ENCODE measurements at places on chromosomes 7 and 10.

GRCh38 chr10:7337431-7338171, 73.2 kb downstream of the SFMBT2 start:
- DNase-seq: no peak

- DNase-seq: no peak
Observed at GRCh38 chr10:116653885-116654284, 33.1 kb downstream of the PNLIPRP2 start.

- peak; percentile 93 for DNase-seq
Observed at GRCh38 chr10:94402204-94402842, at the start of gene TBC1D12. Gene TBC1D12, plus strand, starts transcription at chr10:94402541. Its CDS starts 73 bp downstream, at chr10:94402614.

- no peak for DNase-seq
Observed at GRCh38 chr7:11650500-11650899, 181.5 kb downstream of the THSD7A start.

DNA sequence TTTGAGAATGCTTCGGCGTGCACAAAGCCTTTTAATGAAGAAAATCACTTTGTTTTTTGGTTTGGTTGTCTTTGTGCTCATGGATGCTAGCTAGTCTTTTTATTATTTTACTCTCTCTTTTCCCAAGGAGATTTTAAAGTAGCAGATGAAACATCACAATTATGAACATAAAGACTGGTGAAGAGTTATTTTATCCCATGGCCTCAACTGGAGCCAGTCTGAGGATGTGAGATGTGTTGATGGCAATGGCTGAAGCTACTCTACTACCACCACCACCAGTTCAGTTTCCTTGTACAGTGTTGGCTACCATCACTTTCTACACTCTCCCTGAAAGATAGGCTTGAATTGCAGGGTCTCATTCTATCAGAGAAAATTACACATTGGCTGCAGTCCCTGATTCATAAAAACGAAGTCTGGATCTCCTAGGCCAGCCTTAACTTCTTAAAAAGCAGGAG, 494 bp upstream of the HERC4 start:
- no peak for DNase-seq

- no peak for DNase-seq
Observed at GRCh38 chr7:157000741-157001653, 9.5 kb downstream of the MNX1 start.

DNA sequence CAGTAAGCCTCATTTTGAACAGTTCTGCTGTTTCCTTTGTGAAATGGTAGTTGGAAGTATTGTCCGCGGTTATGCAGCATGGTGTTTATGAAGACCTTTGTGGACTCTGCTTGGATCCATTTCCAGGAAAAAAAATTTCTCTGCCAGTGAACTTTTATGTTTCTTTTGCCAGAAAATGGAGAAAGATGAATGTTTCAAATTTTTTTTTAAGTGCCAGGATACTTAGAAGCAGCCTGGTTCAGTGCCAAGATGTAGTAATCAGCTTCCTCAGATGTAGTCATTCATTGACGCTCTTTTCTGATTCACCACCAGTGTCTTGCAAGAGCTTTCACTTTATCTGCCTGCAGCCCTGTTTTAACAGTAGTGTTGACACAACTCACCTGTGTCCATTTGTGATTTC, 258.2 kb downstream of the SDK1 start:
- no peak for DNase-seq

DNA sequence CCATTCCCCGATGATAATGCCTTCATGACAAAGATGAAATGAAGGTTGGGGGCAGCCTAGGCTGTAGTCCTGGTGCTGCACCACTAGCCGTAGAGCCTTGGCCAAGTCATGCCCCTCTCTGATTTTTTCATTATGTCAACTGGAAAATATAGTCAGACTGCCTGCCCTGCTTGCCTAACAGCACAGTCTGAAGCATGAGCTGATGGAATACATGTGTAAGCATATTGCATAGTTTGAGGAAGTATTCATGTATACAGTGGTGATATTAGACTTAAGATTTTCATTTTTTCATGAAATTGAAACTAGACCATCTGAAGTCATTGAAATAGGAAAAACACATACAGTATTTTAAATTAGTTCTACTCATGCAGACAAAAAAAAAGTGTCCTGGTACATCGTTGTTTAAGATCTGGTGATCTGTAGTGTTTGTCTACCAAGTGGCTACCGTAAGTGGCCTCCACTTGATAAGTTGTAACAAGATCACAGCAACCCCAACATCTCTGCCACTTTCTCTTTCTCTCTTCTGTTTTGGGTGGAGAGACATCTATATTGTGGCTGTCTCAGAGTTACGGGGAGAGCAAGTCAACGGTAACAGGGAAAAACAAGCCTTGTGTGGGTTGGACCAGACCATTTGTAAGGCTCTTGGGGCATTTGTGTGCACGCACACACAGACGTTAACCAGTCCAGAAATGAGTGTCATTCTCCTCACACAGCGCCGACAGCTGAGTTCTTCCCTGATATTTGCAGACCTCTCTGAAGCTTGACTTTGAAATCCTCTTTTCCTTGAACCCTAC, 716.6 kb upstream of the GALNT17 start:
- DNase-seq: no peak

- DNase-seq: no peak
Observed at GRCh38 chr10:11475831-11476434, 135.5 kb downstream of the USP6NL start.

- no peak for DNase-seq
Observed at GRCh38 chr7:159141167-159141566, 3.5 kb downstream of the VIPR2 start.

DNA sequence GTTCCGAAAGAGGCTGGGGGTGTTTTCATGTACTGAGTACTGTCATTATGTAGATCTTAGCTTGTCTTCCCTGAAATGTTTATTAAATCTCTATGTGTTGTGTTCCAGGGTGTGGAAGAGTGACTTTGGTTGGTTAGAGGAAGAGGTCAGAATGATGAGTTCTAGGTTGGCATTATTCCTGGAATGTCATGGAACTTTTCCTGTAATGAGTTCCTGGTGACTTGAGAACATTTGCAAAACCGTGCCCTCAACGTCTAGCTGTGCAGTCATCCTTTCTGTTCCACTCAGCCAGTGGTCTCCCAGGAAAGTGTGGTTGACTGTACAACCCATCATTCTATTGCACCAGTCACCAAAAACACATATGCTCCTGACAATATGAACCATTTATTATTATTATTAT, 129.6 kb downstream of the BICC1 start:
- DNase-seq: no peak

GRCh38 chr10:68327889-68328786, 3.7 kb upstream of the HNRNPH3 start:
- no peak for DNase-seq

DNA sequence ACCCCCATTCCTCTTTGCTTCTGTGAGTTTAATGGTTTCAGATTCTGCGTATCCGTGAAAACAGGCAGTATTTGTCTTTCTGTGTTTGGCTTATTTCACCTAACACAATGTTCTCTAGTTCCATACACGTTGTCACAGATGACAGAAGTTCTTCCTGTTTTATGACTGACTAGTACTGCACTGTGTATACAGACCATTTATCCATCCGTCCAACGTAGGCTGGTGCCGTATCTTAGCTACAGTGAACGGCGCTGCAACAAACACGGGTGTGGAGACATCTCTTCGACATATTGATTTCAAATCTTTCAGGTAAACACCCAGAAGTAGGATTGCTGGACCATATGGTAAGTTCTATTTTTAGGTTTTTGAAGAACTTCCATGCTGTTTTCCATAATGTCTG, 181.7 kb downstream of the PARD3 start:
- no peak for DNase-seq

- DNase-seq: no peak
Observed at GRCh38 chr7:70353330-70353945, 755.2 kb downstream of the AUTS2 start.

GRCh38 chr7:112381311-112382091, 68.8 kb upstream of the IFRD1 start:
- no peak for DNase-seq
